NCI-H2029 (cell line): ENCODE measurements at places on chromosomes 4 and X.
A peak's percentile ranks its signal among the peaks of the same experiment; 100 is the strongest.

GRCh38 chr4:62460329-62460728, 1260.2 kb downstream of the ADGRL3 start:
- no peak for DNase-seq

DNA sequence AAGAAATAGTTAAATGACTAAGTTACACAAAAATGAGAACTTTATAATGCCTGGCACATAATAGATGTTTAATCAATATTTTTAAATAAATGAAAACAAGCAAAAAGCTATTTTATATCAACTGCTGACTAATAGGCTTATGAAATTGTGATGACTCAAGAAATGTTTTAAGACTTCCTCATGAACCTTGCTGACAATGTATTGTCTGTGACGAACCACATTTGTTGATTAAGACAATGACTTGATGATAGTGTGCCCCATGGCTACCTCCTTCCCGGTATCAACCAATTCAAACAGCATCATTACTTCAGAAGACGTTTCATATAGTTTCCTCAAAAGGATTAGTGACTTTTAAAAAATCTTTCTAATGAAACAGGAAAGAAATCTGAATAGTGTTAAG, 7.9 kb downstream of the CXCL6 start:
- no peak for DNase-seq

- no peak for DNase-seq
These were observed 767 bp upstream of the SMIM20 start for GRCh38 chr4:25913056-25913850.

GRCh38 chr4:159010563-159011260, 92.2 kb upstream of the RAPGEF2 start:
- DNase-seq: peak; percentile 74

- no peak for DNase-seq
These were observed 1.4 kb downstream of the EDNRA start for GRCh38 chr4:147482281-147482680.

GRCh38 chr4:109703664-109704361, 568 bp upstream of the CASP6 start:
- DNase-seq: no peak

- DNase-seq: no peak
These were observed 35.3 kb upstream of the GPM6B start for GRCh38 chrX:13852001-13852695.

DNA sequence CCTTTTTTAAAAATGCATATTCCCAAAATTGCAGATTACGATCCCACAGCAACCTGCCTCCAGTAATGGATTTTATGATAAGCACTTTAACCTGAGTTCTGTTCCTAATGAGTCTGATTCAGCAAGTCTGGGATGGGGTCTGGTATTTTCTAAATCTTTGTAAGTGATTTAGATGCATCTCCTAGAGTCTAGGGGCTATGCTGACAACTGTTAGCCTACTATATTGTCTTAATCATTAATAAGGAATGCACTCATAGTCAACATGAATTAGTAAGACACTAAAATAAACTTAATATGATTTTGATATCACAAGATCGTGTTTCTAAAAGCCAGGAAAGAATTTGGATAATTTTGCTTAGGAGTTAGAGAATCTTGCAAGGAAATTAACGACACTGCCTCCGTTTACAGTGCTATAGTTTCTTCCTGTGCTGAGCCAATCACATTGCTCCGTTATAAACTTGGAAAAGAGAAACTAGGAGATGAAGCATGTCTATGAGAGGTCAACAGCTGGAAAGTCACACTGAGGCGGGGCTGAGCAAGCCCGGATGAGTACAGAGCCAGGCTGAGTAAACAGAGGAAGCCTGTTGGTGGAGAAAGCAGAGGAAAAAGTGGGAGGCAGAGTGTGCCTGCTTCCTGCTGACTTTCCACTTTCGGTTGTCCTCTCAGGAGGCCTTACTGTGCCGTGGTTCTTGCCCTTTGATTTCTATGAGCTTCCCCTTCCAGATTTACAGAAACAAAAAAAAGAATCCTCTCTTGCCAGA, 5.4 kb downstream of the SCARB2 start:
- DNase-seq: peak; percentile 70

DNA sequence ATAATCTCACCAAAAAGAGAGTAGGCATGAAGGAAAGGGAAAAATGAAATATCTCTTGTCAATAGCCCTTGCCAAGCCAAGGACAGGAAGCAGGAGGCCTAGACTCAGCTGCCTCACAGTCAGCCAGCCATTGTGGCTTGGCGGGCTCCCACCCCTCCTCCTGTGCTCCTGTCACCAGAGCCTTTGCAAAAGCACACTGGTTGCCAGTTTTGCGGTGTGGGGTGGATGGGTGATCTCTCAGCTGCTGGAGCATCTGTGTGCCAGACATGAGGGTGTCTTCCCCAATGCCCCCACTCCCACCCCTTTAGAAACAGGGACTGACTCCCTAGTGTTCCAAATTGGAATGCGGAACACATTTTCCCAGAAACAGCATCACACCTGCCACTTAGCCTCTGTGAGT, 26.1 kb downstream of the ARHGEF6 start:
- DNase-seq: peak; percentile 7

DNA sequence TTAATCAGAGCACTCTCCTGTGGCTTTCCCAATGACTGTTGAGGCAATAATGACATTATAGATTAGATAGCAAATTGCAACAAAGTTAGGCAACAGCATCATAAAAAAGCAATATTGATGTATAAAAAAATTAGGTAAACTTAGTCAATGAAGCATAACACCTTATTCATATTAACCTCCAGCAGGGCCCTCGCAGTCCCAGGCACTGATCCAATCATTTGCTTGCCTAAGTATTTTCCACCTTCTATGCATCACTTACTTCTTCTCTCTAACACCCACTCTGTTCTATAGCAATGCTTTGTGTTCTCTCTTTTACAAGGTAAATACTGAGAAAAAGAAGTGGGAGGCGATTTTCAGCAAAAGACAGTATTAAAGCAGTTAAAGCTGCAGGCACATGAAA, 833.5 kb upstream of the ADGRL3 start:
- DNase-seq: no peak

- no peak for DNase-seq
These were observed 22.5 kb downstream of the APOOL start for GRCh38 chrX:85026170-85026569.

GRCh38 chr4:1462009-1462767, 55.9 kb upstream of the NKX1-1 start:
- DNase-seq: no peak

DNA sequence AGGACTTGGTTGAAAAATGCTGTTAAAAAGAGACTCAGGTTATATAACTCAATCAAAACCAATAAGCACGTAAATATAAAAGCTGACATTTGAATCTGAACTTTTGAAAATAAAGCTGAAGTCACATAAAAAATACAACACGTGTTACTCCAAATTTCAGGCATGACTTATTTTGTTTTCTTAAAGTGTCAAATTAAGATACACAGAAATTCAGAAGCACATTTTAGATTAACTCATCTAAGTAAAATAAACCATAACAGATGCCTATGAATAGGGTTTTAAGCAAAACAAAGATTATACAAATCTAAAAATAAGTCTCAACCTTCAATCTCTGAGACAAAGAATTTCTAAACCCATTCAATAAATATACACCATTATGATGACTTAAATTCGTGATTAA, 124.8 kb downstream of the ANTXR2 start:
- DNase-seq: no peak

GRCh38 chr4:33316033-33316432, 2595.9 kb downstream of the PCDH7 start:
- DNase-seq: no peak

GRCh38 chr4:150379454-150379853, 202.5 kb upstream of the MAB21L2 start:
- DNase-seq: no peak

DNA sequence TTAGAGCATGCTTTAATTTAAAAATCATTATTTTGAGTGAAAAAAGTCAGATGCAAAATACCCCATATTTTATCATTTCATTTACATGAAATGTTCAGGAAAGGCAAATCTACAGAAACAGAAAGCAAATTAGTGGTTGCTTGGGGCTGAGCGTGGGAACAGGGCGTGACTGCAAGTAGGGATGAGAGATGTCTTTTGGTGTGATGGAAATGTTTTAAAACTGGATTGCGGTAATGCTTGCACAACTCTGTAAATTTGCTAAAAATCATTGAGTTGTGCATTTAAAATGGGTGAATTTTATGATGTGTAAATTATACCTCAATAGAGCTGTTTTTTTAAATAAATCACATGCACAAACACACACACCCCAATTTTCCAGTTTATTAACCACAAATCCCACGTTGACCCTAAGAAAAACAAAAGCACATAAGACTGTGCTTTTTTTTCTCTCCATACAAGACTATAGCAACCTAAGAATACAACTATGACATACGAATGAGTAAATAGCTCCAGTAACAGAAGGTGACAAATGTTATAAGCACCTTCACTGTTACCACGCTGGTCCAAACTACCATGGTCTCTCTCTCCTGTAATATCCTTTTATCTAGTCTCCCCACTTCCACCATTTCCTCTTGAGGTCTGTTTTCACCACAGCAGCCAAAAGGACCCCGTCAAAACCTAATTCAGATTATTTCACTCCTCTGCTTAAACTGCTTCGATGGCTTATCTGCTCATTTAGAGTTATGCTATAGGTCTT, 37.2 kb downstream of the FRMD7 start:
- no peak for DNase-seq

- DNase-seq: no peak
These were observed 42.3 kb downstream of the NIPAL1 start for GRCh38 chr4:48058617-48059530.

- DNase-seq: no peak
These were observed 23.1 kb upstream of the CAMK2D start for GRCh38 chr4:113784497-113785250.

DNA sequence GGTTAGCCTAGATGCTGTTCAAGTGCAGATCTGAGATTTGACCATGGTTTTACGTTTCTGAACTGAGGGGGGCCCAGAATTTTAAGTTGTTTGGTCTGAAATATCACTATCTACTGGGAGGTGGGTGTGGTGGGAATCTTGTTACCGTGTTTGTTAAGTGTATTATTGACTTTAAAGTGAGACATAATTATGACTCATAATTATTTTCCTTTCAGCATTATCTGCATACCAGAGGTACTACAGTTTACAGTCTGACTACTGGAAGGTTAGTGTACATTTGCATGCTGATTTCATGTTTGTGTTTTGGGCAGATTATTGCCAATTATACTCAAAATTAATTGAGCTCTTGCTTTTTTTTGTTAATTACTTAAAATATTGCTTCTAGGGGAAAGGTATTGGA, 101.5 kb downstream of the KDM6A start:
- DNase-seq: no peak

DNA sequence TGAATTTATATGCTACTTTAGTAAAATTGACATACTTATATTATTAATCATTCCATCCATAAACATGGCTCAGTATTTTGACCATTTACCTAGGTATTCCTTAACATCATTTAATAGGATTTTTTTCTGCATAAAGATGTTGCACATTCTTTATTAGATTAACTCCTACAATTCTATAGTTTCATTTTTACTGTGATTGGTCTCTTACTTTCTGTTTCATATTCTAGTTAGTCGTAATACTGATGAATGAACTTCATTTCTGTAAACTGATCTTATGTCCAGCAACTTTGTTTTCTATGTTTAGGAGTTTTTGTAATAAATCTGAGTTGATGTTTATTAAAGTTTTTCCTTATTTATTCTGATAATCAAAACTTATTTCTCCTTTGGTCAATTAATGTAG, 278.2 kb upstream of the CXXC4 start:
- DNase-seq: no peak

DNA sequence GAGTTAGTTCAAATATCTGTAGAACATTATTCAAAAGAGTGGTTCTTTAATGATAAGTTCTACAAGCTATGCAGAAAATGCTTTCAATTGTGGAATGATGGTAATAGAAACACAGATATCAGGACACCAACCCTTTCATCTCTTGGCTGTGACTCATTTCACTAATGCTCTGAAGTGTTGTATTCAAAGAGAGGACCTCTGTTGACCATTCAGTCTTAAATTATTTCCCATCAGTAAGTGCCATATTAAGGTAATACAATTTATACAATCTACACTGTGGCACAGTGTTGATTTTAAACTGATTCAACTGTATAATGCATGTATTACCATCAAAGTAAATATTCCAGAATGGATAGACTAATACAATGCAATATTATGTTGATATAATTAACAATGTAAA, 289.0 kb upstream of the ADGRL3 start:
- DNase-seq: no peak

DNA sequence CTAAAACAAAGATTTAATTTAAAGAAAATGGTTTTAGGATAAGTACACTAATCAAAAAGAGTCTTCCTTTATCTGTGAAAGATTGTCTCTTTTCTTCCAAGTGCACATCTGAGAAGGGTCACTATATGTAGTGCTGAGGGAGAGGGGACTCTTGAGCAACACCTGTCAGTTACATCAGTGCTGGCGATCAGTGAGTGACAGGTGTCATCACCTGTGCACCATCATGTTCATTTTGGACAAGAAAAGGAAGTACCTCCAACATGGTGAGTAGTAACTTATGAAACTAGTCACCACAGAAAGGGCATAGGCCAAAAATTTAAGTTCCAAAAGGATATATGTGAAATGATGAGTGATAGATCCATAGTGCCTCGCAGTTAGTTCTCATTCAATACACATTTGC, 55.7 kb downstream of the MCUB start:
- no peak for DNase-seq

GRCh38 chr4:37885496-37885895, 5.4 kb upstream of the TBC1D1 start:
- no peak for DNase-seq

DNA sequence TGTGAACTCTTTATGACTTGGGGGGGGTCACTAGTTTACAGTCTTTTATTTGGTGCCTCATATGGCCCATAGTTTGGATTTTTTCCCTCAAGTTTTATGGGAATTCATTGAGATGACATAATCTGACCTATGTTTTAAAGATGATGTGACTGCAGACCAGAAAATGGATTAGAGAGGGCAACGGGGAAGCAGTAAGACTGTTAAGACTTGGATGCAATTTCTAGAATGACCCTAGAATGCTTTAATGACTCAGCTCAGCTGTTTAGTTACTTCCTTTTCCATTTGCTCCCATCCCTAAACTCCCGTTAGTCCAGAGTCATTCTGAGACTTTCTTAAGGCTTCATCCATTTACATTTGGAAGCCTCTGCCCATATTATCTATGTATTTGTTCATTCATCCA, 59.9 kb upstream of the PDGFRA start:
- DNase-seq: no peak

DNA sequence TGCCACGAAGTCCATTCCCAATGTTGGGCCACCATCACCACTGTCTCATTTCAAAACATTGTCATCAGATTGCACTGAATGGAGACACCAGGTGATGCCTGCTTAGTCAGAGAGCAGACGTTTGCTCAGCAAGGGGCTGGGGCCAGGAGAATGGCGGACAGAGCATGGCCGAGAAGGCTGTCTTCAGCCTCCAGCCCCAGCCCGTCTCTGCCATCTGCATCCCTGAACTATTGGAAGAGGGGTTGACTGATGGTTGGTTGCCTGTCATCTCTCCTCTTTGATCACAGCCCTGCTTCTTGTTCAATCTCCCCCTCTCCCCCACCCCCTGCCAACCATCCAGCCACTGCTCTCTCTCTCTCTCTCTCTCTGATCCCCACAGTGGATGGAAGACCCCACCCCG, 140.9 kb downstream of the SHOX start:
- DNase-seq: no peak

- no peak for DNase-seq
These were observed 6.1 kb upstream of the ABLIM2 start for GRCh38 chr4:8164687-8165086.

GRCh38 chrX:64580035-64580434, 184.8 kb upstream of the MTMR8 start:
- no peak for DNase-seq
